ENCODE measurements at places on chromosomes 16 and 17. TPM values are rescaled to one million over a fixed set of nuclear protein-coding genes. Genes with fewer than 3 reads are reported as not detected.
A peak's percentile ranks its signal among the peaks of the same experiment; 100 is the strongest.

EVI2A gene
- 13.6 TPM for total RNA-seq

SLC16A13 gene
- total RNA-seq = 0.58 TPM

ERAL1 gene
- 30.2 TPM for total RNA-seq

BCL6B gene
- total RNA-seq = 2.9 TPM

ATP2A1 gene
- not detected for total RNA-seq

DNA sequence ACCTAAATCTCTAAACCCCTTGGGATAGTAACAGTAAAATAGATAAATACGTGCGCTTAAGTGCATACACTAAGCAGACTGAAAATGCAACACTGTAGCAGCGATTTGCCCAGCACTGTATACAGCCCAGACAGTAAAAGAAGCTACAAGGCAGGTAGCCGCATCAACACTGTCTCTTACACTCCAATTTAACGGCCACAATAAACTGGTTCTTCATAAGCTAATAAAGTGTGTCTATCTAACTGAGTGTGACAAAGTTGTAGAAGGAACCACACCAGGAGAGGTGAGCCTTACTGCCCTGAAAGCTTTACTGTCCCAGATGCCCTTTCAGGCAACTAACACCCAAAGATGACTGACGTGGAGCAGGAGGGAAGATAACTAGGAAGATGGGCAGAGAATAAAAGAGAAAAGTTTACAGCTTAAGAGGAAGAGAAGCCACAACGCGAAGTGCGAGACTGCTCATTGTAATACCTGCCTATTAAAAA lies 847 bp downstream of the ZDHHC7 start:
- ATAC-seq = no peak

GRCh38 chr17:40909351-40909750 lies 24.3 kb upstream of the KRT20 start:
- peak; percentile 90 for ATAC-seq

DNA sequence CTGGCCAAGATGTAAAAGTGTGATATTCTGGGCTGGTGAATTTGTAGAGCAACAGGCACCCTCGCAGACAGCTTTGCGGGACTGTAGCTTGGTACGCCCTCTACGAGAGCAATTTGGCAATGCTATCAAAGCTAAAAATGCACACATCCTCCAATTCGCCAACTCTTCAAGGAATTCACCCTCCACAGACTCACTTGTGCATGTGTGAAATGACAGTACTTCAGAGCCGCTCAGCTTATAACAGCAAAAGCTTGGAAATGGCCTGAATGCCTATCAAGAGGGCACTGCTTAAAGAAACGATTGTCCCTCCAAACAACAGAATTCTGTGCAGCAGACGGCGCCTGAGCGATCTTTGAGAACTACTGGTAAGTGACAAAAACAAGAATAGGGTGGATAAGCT lies 130.8 kb downstream of the SDK2 start:
- no peak for ATAC-seq

DNA sequence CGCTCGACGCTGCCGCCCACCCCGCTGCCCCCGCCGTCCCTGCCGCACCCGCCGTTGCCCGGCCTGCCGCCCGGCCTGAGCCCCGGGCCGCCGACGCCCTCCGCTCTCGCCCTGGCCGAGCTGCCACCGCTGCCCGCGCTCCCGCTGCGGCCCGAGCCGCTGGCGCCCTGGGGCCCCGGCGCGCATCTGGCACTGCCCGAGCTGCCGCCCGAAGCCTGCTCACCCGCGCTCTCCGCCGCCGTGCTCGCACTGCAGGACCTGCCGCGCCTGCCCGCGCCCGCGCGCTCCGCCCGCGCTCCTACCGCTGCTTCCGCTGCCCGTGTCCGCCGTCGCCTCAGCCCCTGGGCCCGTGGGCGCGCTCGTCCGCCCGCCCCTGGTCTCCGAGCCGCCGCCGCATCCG lies 8.4 kb upstream of the CLDN9 start:
- peak; percentile 20 for ATAC-seq

- peak; percentile 90 for ATAC-seq
These were observed 11.6 kb upstream of the MFAP4 start for GRCh38 chr17:19398301-19399181.

- ATAC-seq = no peak
These were observed 5.6 kb downstream of the ADCY9 start for GRCh38 chr16:4110680-4111079.
